ENCODE measurements at places on chromosomes 2 and 18. TPM values are rescaled to one million over a fixed set of nuclear protein-coding genes. Genes with fewer than 3 reads are reported as not detected.

Gene SPC25
- 2.0 TPM for total RNA-seq

Gene DPP10
- total RNA-seq, result 0.78 TPM

Gene DAPL1
- 6.3 TPM for total RNA-seq

Gene DES
- total RNA-seq, result not detected

Gene CHRNG
- total RNA-seq, result not detected

Gene RNU2-63P
- total RNA-seq, result under 0.01 TPM
